NCI-H2171 (cell line): ENCODE measurements at places on chromosomes 13 and 19.
A peak's percentile ranks its signal among the peaks of the same experiment; 100 is the strongest.

DNA sequence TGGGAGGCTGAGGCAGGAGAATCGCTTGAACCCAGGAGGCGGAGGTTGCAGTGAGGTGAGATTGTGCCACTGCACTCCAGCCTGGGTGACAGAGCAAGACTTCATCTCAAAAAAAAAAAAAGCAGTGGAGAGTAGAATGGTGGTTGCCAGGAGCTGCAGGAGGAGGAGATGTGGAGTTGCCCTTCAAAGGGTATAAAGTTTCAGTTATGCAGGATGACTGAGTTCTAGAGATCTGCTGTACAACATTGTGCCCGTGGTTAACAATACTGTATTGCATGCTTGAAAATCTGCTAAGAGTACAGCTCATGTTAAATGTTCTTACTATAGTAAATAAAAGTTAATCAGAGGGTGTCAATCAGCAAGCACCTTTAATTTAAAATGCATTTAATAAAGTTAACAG, 28.4 kb upstream of the LATS2 start:
- no peak for DNase-seq

DNA sequence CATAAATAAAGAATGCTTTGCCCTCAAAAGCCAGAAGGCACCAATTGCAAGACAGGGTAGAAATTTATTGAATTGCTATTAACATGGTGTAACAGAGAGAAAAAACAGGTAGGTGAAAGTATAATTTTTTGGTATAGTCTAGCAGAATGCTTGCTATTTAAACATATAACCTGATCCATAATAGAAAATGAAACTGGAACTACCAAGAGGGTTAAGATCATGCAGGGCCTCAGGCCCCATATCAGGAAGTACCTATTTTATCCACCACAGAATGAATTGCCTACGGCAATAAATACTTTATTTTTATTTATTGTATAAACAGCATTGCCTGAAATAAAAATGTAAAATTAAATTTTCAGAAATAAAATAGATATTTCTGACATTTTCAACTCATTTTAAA, 159.5 kb downstream of the PRR20E start:
- no peak for DNase-seq

- DNase-seq = no peak
These were observed 33.1 kb downstream of the POSTN start for GRCh38 chr13:37565425-37565824.

GRCh38 chr19:58181902-58182576, 822 bp upstream of the ZNF274 start:
- DNase-seq = peak; percentile 13

- DNase-seq = no peak
These were observed 9.5 kb upstream of the SUPT20H start for GRCh38 chr13:37068962-37069361.

- no peak for DNase-seq
These were observed 56.8 kb downstream of the POLR1D start for GRCh38 chr13:27678306-27679040.

- DNase-seq = no peak
These were observed 10.5 kb downstream of the LAMP1 start for GRCh38 chr13:113307491-113307890.

DNA sequence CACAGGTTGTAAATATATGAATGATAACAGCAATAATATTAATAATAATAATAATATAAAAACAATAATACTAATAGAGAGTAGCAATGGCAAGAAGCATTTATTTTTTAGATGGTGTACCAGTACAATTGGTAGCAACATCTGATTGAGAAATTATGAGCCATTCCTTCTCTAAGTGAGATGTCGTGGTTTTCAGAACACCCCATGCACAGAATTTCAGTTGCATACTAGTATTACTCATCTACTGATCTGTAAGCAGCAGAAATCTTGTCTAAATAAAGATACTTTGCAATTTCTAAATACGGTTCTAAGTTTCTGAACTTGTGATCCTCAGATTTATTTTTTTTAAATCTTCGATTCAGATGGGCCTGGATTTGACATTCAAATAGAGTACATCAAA, 788.0 kb upstream of the ATXN8OS start:
- no peak for DNase-seq

- no peak for DNase-seq
These were observed 567.7 kb downstream of the GPC6 start for GRCh38 chr13:93794197-93794885.

- DNase-seq = no peak
These were observed 11.1 kb downstream of the PALM start for GRCh38 chr19:719636-720344.

DNA sequence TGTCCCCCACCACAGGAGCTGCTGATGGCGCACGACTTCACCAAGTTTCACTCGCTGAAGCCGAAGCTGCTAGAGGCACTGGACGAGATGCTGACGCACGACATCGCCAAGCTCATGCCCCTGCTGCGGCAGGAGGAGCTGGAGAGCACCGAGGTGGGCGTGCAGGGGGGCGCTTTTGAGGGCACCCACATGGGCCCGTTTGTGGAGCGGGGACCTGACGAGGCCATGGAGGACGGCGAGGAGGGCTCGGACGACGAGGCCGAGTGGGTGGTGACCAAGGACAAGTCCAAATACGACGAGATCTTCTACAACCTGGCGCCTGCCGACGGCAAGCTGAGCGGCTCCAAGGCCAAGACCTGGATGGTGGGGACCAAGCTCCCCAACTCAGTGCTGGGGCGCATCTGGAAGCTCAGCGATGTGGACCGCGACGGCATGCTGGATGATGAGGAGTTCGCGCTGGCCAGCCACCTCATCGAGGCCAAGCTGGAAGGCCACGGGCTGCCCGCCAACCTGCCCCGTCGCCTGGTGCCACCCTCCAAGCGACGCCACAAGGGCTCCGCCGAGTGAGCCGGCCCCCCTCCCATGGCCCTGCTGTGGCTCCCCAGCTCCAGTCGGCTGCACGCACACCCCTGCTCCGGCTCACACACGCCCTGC, 4.4 kb upstream of the NOP53 start:
- no peak for DNase-seq

GRCh38 chr13:49549289-49549688, 36.1 kb downstream of the RCBTB1 start:
- no peak for DNase-seq

GRCh38 chr13:24861617-24862362, 97.8 kb downstream of the RNF17 start:
- no peak for DNase-seq

DNA sequence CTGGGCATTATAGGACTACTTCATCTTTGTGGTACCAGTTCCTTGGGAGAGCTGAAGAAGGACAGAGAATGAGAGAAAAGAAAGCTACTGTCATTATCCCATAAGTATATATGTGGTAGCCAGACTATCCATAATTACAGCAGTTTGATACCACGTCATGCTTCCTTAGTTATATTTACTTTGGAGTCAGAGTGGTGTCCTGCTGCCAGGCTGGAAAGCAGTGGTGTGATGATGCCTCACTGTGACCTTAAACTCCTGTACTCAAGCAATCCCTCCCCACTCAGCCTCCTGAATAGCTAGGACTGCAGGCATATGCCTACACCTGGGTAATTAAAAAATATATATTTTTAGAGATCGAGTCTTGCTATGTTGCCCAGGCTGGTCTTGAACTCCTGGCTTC, 57.8 kb downstream of the WTIP start:
- no peak for DNase-seq

DNA sequence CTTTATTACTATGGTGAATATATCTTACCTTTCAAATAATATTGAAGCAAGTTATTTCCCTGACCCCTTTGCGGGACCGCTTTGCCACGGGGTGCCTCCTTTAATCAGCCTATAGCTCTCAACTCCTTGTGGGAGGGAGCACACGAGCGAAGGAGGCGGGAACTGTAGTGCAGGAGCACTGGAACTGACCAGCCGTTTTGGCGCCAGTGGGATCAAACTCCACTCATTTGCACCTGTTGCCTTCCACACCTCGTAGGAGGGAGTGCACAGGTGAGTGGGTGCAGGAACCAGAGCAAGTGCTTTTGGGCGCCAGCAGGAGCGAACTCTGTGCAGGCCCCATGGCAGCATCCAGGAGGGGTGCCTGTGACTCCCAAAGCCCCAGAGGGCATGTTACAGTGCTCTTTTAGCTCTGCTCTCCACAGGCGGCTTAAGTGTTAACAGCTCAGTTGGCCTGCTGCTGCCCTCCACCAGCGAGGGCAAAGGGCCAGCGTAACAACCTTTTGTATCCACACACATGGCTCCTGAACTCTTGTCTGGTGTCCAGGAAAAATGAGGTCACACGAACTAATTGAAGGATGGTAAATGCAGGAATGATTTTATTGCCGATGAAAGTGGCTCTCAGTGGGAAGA, 206.9 kb downstream of the GGACT start:
- no peak for DNase-seq

DNA sequence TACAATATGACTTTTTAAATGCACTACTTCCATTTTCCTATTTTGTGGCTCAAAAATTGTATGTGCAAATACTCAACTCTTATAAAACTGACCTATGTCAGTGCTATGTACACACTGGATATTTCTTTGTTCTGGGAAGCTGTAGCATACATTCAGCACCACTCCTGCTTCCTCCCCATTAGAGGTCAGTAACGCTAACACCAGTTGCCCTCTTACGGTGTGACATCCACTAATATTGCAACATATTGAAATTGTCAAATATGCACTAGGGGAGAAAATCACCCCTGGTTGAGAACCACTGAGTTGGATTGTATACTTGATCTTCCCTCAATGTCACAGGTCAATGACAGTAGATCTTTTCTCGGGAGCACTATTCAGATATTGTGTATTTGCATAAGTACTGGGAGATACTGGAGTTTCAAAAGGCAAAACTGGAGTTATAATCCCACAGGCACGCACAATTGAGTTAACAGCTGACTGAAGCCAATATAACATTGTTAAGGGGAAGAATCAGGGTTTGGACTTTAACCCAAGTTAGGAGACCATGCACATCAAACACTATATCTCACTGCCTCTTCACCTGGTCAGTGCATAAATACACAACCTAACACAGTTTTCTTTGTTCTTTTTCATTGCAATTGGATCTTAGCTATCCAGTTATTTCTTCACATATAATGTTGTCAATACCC, 1276.5 kb upstream of the MIR17HG start:
- DNase-seq = no peak

- no peak for DNase-seq
These were observed 53.8 kb downstream of the KCTD12 start for GRCh38 chr13:76832258-76832988.

DNA sequence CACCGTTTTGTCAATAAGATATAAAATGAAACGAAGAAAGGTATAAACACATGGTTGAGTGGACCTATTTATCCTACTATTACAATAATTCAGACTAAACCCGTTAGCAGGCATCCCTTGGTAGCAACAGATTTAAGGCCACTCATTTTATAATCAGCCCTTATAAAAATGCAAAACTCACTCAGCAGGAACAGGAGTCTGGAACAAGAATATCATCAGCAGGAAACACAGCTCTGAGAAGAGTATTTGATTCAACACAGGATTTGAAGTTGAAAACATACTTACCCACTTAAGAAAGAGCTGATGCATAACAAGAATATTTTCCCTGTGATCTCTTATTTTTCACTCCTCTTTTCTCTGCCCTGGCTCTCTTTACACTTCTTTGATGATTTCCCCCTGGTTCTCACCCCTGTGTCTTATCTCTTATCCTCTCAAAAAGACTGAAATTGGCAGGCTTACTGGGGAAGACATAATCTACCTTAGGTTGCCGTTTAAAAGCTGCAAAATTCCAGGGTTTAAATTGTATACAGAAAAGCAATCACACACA, 1722.7 kb downstream of the SLITRK5 start:
- DNase-seq = no peak

DNA sequence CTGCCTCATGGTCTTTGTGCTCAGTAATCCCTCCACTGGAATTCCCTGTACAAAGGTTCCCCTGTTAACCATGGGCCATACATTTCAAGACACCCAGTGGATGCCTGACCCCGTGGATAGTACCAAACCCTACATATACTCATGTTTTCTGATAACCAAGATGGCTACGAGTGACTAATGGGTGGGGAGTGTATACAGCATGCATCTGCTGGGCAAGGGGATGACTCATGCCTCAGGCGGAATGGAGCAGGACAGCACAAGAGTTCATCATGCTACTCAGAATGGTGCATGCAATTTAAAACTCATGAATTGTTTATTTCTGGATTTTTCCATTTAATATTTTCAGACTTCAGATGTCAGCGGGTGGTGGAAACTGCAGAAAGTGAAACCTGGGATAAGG, 13.3 kb upstream of the FGF9 start:
- no peak for DNase-seq

DNA sequence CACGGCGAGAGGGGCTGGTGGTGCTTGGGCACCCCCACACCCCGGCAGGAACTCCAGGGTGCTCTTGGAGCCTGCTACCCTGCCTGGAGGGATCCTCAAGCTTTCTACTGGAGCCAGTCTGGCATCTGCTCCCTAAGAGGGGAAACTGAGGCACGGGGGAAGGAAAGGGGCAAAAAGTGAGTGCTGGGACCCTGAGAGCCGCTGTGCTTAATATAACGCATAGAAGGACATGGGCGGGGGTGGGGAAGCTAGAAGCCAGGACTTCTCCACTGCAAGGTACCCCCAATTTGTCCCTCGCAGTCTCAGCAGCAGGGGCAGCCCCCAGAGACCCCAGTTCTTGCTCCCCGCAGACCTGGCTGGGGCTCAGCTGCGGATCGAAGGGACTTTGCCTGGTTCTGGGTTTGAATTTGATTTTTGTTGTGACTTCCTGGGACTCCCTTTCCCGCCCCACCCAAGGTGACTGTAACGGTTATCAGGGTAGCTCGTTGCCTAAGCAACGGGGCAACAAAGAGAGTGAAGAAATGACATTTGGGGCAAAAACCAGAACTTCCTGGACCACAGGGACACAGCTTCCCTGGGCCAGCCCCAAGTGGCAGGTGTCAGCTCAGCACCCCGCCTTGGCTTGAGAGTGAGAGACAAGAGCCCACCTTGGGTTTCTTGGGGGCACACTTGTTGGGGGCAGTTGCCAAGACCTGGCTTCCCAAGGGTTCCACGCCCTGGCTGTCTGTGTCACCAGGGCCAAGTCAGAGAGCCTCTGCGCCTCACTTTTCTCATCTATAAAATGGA, 638 bp downstream of the ADGRE5 start:
- DNase-seq = no peak

GRCh38 chr19:6091771-6092291, 18.5 kb downstream of the RFX2 start:
- no peak for DNase-seq

DNA sequence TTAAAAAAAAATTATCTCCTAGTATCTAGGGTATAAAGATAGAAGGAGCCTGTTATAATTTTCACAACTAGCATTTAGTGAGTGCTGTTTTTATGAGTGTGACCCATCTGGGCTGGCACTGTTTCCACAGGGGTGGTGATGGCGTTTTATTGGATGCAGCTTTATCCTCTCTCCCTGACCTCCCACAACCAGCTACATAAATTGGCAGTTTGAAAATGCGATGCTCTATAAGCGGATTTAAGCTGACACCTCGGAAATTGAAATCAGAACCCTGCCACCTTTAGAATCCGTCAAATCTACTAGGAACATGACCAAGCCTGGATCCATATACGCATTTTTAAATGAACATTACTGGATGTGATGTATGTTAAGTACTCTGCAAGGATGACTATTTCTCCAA, 44.9 kb downstream of the MYO16 start:
- DNase-seq = no peak

GRCh38 chr19:47797996-47798903, 6.1 kb downstream of the TPRX1 start:
- no peak for DNase-seq
